Hematopoietic multipotent progenitor cell (in vitro differentiated cells): ENCODE measurements at places on chromosomes 2 and 18. TPM values are rescaled to one million over a fixed set of nuclear protein-coding genes. Genes with fewer than 3 reads are reported as not detected.
A peak's percentile ranks its signal among the peaks of the same experiment; 100 is the strongest.

- no peak for DNase-seq
Observed at GRCh38 chr2:25473131-25473530, 131.4 kb upstream of the DNMT3A start.

Gene SLC30A3
- under 0.01 TPM for total RNA-seq

Gene SPP2
- not detected for total RNA-seq

Gene KHK
- 4.0 TPM for total RNA-seq

- DNase-seq, result no peak
Observed at GRCh38 chr2:61411109-61411508, 59.8 kb downstream of the USP34 start.

GRCh38 chr2:54500404-54501205 lies 44.5 kb downstream of the SPTBN1 start:
- no peak for DNase-seq

GRCh38 chr18:61203151-61203550 lies 130.1 kb upstream of the CDH20 start:
- DNase-seq, result no peak

Gene TMEM169
- total RNA-seq, result under 0.01 TPM

Gene UCN
- 2.2 TPM for total RNA-seq

- peak; percentile 0 for DNase-seq
Observed at GRCh38 chr2:188919824-188920223, 54.3 kb upstream of the COL3A1 start.

GRCh38 chr2:181165199-181165868 lies 184.9 kb downstream of the UBE2E3 start:
- DNase-seq, result peak; percentile 52

DNA sequence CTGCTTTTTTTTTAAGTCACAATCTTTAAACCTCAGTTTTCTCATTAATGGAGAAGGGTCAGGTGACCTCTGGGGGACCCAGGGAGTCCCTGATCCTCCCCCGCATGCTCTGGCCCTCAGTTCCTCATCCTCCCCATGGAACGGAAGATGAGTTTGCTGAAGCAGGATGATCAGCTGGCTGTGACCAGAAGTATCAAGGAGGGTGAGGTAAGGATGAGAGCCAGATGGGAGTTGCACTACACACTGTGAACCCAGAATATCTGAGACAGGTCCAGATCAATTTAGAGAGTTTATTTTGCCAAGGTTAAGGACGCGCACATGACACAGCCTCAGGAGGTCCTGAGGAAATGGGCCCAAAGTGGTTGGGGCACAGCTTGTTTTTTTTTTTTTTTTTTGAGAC lies 3.8 kb downstream of the CATIP start:
- DNase-seq, result no peak

DNA sequence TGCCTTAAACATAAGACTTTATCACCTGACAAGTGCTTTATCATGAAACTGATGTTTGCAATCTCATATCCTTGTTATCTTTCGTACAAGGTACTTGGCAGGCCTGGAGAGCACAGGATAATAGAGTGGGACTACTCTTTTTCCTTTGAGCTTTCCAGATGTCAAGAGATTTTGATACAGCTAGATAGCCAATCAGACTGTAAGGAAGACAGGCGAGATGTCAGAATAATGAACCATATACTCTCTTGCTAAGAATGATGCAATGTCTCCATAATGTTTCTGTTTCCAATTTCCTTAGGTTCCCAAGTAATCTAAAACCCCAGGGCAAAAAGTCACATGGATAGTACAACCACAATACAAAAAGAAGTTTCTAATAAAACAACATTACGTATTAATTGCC lies 313.1 kb downstream of the PDE11A start:
- DNase-seq, result no peak

DNA sequence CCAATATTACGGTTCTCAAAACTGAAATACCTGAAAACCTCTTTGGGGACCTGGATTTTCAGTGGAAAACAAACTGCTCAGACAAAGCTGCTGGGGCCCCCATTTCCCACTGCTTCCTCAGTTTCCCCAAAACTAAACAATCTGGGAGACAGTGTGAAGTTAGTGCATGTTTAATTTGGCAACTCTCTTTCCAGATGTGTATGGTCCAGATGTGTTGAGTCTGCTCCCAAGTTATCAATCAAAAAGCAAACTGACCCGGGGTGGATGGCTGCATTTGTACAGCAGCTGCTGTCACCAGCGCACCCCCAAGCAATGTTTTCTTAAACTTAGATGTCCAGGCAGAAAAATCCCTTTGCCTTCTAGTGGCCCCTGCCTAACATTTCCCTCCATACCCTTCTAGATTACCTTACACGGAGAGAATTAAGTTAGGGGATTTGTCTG lies 136.9 kb downstream of the COPS8 start:
- no peak for DNase-seq

Gene ZNF2
- 5.7 TPM for total RNA-seq

DNA sequence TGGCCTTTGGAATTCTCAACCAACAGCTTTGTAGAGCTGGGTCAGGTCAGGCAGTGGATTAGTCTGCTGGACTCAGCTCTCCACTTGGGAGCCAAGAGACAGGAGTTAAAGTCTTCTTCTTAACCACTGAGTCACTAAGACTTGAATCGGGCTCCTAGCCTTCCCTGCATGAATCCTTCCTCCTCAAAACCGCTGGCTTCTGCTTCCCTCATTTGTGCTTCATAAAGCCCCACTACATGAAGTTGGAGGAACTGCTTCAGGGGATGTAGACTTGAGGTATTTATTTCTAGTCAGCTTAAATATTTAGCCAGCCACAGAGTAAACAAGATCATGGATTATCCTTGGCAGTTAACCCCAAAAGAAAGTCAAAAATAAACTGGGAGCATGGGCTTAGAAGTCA lies 536.3 kb upstream of the TNP1 start:
- DNase-seq, result no peak

DNA sequence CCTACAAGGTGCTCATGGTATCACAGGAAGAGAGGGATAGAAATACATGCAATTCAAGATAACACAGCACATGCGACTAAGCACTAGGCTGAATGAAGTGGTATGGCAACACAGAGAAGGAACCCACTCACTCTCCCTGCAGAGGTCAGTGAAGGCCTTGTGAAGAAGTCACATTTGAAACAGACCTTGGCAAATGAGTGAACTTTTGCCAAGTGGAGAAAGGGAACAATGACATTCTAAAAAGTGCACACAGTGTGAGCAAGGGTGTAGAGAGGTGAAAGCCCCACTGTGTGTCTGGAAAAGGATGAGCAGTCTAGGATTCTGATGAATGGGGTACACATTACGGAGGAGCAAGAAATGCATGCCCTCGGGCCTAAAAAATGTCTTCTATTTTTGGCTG lies 23.3 kb downstream of the KLF7 start:
- DNase-seq, result peak; percentile 79

Gene PAIP2B
- total RNA-seq, result 2.4 TPM

- DNase-seq, result no peak
Observed at GRCh38 chr2:210233487-210233886, 8.2 kb upstream of the ACADL start.

Gene CTNNA2
- total RNA-seq, result not detected

DNA sequence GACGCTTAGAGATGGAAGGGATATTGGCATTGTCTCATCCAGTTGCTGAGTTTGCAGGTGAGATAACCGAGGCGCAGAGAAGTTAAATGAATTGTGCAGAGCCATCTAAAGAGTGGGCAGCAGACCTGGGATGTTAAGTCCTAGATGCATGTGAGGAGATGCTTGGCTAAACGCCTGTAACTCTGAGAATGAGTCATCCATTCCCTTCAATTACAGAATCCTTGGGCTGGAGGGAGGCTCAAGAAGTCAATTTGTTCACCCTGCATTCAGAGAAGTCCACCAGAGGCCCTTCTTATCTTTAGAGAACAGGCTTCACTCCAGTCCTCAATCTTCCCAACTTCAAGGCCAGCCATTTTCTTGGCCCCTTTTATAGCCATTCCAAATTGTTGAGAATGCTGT lies 1.6 kb downstream of the EHD3 start:
- no peak for DNase-seq

Gene IL36A
- under 0.01 TPM for total RNA-seq

DNA sequence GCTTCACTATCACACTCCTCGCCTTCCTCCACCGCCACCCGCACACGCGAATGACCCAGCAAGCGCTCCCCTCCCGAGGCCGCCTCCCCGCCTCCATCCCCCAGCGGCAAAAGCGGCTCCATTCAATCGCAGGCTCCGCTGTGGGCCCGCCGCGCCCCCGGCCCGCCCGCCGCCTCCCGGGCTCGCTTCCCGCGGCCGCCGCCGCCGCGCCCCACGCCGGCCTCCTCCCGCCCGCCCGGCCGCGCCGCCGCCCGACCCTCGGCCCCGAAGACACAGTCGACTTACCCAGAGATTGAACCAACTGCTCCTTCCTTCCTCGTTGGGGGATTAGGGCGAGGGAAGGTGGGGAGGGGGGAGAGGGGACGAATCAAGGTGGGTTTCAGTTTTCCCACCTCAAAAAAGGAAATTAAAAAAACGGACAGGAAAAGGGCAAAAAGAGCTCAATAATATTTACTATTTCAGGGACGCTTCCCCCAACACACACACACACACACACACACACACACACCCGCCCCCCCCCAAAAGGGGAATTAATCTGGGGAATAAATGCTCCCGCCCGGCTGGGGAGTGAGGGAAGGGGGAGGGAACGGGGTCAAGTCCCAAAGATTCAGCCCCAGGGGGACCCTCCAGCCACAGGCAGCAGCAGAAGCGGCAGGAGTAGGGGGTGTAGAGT lies 743 bp downstream of the XPO1 start:
- DNase-seq, result peak; percentile 9

GRCh38 chr18:77100751-77101355 lies 31.7 kb downstream of the MBP start:
- DNase-seq, result no peak

Gene ANKRD29
- under 0.01 TPM for total RNA-seq

GRCh38 chr2:48066000-48066399 lies 159.7 kb upstream of the FBXO11 start:
- no peak for DNase-seq

DNA sequence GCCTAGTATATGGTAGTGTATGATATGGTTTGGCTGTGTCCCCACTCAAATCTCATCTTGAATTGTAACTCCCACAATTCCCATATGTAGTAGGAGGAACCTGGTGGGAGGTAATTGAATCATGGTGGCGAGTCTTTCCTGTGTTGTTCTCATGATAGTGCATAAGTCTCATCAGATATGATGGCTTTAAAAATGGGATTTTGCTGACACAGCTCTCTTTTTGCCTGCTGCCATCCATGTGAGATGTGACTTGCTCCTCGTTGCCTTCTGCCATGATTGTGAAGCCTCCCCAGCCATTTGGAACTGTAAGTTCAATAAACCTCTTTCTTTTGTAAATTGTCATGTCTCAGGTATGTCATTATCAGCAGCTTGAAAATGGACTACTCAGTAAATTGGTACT lies 9.5 kb upstream of the SCN1A start:
- no peak for DNase-seq

- no peak for DNase-seq
Observed at GRCh38 chr18:72114801-72115594, 429.1 kb downstream of the CBLN2 start.

- no peak for DNase-seq
Observed at GRCh38 chr2:119006441-119006840, 64.4 kb downstream of the MARCO start.

GRCh38 chr18:51229328-51229727 lies 31.8 kb upstream of the MEX3C start:
- no peak for DNase-seq

Gene CLEC4F
- total RNA-seq, result not detected

GRCh38 chr2:232137356-232138147 lies 176.0 kb downstream of the DIS3L2 start:
- DNase-seq, result peak; percentile 26

DNA sequence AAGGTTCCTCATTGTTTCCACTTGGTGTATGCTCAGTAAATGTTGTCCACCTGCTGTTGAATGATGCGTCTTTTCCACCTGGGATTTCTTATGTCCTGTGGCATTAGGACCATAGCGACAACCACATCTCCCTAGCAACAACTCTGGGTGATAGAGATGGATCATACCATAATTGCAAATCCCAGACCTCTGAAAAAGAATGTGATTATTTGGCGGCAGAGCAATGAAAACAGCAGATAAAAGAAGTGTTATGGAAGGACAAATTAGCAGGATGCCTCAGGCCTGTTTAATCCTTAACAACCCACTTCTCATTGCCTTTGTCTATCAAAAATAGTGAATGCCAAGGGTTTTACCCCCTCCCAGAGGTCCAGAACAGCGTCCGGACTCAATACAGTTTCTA lies 278.9 kb downstream of the TSN start:
- no peak for DNase-seq

Gene GPR35
- total RNA-seq, result 7.8 TPM

- DNase-seq, result no peak
Observed at GRCh38 chr2:219408631-219409030, 9.5 kb upstream of the DES start.

- DNase-seq, result no peak
Observed at GRCh38 chr18:22505141-22505591, 87.5 kb upstream of the CTAGE1 start.

DNA sequence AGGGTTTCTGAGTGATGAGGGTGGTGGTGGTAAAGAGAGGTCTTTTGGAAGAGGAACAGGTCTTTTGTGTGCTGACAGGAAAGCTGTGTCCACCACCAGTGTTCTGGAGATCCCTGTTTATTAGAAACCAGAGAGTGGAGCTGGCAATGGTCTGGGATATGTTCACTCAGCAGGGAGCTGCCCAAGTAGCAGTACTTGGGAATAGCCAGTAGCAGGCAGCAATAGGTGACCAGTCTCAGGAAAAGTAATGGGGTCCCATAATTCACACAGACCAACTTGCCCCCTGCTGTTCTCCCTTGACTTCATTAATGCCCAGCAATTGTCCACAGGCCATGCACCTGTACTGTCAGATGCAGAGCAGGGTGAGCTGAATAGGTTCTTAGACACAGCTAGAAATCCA lies 1.8 kb downstream of the TSPYL6 start:
- DNase-seq, result no peak

DNA sequence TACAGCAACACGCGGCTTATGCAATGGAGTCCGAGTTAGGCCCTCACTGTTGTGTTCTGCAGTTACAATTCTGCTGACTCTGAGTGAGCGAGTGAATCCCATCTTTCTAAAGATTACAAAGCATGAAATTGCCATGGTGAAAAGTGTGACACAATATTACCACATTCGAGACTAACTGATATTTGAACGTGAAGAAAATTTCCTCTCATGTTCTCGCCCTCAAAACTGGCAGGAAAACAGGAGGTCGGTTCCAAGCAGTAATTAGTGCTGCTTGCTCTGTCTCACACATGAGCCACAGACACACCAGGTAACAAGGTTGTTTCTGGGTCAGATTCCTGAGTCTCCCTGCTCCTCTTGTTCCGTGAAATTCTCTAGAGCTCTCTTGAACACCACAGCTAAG lies 93.7 kb upstream of the RIOK3 start:
- DNase-seq, result no peak

Gene GYPC
- total RNA-seq, result 468 TPM

DNA sequence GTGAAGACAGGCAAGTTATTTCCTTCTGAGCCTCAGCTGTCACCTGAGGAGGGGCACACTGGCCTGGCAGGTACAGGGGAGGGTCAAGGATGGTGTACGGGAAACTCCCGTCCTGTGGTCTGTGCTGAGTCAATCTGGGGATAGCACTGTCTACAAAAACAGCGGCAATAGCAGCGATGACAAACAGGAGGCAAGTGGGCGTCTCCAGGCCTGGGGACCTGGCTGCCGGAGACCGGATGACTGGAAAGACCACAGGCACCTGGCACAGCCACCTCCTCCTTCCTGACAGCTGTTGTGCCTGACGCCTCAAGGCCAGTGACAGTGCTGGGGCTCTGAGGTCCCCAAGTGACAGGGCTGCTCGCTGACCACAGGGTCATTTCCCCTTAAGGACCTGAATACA lies 202.1 kb upstream of the HS6ST1 start:
- peak; percentile 86 for DNase-seq
